ENCODE measurements at places on chromosomes 12 and 14. TPM values are rescaled to one million over a fixed set of nuclear protein-coding genes. Genes with fewer than 3 reads are reported as not detected.

DNA sequence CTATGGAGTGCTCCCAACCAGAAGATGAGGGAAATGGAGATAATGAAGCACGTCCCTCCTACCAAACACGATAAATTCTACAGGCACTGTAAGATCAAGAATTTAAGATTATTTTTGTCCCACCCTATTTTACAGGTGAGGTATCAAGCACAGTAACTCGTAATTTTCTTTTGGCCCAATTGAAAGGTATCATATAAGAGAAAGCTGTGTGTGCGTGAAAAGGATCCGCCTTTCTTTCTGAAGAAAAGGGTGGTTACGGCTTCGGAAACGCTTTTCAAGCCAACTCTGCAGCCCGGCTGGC lies 733 bp upstream of the KLHDC2 start:
- peaks cover 33% of the 10 kb centered on the region for H3K4me1 ChIP-seq
- H3K27me3 ChIP-seq = no peaks in the 10 kb centered on the region
- peak overlapping the region; percentile 84 for H3K27ac ChIP-seq

DNA sequence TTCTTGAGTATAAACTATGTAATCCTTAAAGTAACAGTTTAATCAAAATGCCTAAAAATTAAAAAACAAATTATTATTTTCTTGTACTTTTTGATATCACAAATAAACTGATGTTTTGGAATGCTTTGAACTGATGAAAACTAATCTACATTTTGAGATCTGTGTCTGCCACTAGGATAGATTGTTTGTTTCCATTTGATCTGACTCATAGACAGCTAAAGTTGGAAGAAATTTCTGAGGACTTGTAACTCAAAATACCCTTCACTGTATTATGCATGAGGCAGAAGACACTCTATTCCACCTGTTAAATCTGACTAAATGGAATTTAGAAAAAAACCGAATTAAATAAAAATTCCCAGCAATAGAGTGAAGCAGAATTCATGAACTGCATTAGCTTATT lies 1400.0 kb upstream of the FLRT2 start:
- H3K27me3 ChIP-seq = no peaks in the 10 kb centered on the region
- no peaks in the 10 kb centered on the region for H3K36me3 ChIP-seq
- H3K4me3 ChIP-seq = no peak overlapping the region
- H3K27ac ChIP-seq = no peak overlapping the region
- DNase-seq = no peak

DNA sequence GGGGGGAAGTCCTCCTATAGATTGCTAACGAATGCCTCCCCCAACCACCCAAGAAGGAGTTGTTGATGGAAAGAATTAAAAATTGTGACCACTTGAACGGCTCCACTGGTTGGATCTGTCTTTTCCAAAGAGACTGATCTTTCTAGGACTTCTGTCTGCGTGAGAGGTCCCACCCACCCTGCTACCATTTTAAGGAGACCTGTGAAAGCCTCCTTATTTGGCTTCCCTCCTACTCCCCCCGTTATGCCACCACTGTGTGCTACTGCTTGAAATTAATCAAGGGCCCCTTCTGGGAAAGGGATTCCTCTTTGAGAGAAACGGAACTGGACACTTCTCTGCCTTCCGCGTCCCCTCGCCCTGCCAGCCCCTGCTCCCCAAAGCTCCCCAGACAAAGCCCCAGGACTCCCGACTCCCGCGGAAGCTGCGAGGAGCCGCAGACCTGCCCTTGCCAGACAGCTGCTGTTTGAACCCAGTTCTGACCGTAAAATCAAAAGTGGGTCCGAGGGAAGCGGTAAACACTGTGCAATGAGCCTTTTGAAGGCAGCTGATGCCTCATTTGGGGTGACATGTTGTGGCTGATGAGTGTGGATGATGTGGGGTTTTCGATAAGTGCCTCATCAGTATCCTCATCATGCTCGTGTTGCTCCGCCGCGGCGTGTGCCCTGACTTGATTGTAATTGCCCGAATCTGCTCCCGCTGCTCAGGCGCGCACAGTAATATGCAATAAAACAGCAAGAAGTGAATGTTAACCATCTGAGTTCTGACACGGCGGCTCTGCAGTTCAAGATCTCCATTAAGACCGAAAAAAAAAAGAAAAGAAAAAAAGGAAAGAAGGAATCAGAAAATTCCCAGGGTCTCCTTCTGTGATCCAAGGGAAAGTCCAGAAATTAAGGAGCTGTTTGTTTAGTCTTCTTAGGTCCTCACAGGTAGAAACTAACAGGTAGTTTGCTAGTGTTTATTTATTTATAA lies 48.2 kb downstream of the MBIP start:
- no peaks in the 10 kb centered on the region for H3K4me1 ChIP-seq
- no peak for DNase-seq
- no peaks in the 10 kb centered on the region for H3K36me3 ChIP-seq
- peaks cover 86% of the 10 kb centered on the region for H3K27me3 ChIP-seq
- H3K27ac ChIP-seq = no peak overlapping the region
- H3K4me3 ChIP-seq = no peak overlapping the region

- H3K4me1 ChIP-seq = peaks cover 10% of the 10 kb centered on the region
- peak; percentile 41 for DNase-seq
- peaks cover 3% of the 10 kb centered on the region for H3K27me3 ChIP-seq
- H3K4me3 ChIP-seq = no peak overlapping the region
- H3K27ac ChIP-seq = no peak overlapping the region
- no peaks in the 10 kb centered on the region for H3K36me3 ChIP-seq
These were observed 36.9 kb upstream of the DCN start for GRCh38 chr12:91219511-91219910.

DNA sequence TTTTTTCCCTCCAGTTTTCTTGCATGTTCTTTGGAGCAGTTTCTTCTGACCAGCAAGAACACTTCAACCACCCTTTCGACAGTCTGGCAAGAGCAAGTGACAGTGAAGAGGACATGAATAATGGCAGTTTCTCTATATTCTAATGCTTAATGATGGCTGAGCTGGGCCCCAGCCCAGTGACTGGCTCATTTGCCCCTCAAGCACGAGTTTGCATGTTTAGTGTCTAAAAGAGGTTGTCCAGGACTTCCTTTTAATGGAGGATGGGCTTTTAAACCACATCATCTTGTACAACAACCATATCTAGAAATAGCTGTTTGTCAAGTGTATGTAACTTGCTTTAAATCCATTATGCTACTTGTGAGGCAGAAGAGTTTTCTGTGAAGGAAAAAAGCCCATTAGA lies 28.4 kb downstream of the RAD9B start:
- peaks cover 16% of the 10 kb centered on the region for H3K36me3 ChIP-seq
- no peak overlapping the region for H3K4me3 ChIP-seq
- DNase-seq = no peak
- H3K27me3 ChIP-seq = no peaks in the 10 kb centered on the region

GRCh38 chr12:91161009-91161408 lies 21.6 kb downstream of the DCN start:
- no peaks in the 10 kb centered on the region for H3K36me3 ChIP-seq
- no peak overlapping the region for H3K27ac ChIP-seq
- no peak overlapping the region for H3K4me3 ChIP-seq
- DNase-seq = no peak
- no peaks in the 10 kb centered on the region for H3K27me3 ChIP-seq

DNA sequence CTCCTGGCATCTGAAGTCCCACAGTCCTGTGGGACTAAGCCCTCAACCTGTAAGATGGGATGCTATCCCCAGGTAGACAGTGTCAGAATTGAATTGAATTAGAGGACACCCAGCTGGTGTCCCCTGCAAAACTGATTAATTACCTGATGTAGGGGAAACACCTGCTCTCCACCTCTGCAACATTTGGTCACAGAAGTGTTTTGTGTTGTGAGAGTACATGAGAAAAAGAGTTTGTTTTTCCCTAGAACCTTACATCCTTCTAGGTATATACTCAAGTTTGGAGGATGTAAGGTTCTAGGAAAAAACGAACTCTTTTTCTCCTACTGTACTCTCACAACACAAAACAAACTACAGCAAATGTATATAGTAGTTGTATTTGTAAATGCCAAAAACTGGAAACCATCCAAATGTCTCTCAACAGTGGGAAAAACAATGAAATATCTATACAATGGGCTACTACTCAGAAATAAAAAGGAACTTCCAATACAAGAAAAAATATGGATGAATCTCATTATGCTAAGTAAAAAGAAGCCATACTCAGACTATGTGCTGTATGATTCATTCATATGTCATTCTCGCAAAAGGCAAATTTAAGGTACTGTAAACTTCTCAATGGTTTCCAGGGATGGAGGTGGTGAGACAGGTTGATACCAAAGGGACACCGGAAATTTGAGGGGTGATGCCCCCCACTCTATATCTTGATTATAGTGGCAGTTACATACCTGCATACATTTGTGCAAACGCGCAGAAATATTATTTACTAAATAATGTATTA lies 160.7 kb downstream of the MED13L start:
- no peaks in the 10 kb centered on the region for H3K27me3 ChIP-seq
- H3K36me3 ChIP-seq = no peaks in the 10 kb centered on the region
- peak; percentile 80 for DNase-seq

DNA sequence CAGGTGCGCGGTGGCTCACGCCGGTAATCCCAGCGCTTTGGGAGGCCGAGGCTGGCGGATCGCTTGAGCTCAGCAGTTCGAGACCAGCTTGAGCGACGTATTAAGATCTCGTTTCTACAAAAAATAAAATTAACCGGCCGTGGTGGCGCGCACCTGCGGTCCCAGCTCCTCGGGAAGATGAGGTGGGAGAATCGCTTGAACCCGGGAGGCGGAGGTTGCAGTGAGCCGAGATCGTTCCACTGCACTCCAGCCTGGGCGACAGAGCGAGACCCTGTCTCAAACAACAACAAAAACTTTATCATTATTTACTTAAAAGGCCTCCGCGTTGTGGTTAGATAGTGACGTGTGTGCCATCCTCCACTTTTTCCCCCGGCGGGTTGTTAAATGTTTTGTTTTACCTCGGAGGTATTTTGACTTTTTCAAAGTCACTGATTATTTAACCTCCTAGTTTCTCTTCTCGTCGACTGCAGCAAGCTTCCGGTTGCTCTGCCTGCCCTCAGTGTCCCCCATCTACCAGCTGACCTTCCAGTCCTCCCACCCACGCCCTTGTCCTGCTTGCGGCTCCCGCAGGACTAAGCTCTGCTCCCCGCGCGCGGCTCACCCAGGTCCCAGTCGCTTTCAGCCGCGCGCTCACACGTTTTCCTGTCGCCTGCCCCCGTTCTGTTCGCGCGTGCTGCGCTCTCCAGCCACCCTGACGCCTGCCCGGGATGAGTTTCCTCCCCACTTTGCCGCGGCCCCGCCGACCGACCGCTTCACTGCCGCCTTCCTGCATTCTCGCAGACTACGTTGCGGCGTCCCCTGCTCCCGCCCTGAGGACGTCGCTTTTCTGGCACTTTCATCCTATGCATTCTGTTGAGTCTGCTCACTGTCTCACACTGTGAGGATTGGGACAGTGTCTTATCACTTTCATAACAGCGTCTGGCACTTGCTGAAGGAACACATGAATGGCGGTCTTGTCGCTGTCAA lies 1.2 kb upstream of the SCAF11 start:
- peak overlapping the region; percentile 95 for H3K27ac ChIP-seq
- H3K4me1 ChIP-seq = peaks cover 21% of the 10 kb centered on the region
- H3K27me3 ChIP-seq = no peaks in the 10 kb centered on the region
- peak overlapping the region; percentile 78 for H3K4me3 ChIP-seq
- peak; percentile 72 for DNase-seq

DNA sequence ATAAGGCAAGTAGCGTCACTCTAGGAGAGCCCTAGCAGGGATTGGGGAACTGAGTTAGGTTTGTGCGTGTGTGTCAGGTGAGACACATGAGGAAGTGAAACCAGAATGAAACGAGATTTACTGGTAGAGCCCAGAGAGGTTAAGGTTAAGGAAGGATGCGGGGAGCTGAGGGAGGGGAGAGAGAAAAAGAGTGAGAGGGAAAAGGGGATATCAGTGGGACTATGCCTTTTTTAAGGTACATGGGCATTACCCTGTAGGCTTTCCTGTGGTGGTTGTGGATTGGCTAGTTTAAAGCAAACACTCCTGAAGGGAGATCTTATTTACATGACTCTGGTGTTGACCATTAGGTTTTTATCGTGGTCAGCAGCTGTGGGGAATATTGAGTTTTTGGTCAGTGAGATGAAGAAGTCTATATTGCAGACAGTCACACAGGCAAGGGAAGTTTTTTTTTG lies 13.9 kb downstream of the ZDHHC17 start:
- no peak overlapping the region for H3K27ac ChIP-seq
- no peaks in the 10 kb centered on the region for H3K27me3 ChIP-seq
- H3K36me3 ChIP-seq = no peaks in the 10 kb centered on the region
- DNase-seq = no peak

DNA sequence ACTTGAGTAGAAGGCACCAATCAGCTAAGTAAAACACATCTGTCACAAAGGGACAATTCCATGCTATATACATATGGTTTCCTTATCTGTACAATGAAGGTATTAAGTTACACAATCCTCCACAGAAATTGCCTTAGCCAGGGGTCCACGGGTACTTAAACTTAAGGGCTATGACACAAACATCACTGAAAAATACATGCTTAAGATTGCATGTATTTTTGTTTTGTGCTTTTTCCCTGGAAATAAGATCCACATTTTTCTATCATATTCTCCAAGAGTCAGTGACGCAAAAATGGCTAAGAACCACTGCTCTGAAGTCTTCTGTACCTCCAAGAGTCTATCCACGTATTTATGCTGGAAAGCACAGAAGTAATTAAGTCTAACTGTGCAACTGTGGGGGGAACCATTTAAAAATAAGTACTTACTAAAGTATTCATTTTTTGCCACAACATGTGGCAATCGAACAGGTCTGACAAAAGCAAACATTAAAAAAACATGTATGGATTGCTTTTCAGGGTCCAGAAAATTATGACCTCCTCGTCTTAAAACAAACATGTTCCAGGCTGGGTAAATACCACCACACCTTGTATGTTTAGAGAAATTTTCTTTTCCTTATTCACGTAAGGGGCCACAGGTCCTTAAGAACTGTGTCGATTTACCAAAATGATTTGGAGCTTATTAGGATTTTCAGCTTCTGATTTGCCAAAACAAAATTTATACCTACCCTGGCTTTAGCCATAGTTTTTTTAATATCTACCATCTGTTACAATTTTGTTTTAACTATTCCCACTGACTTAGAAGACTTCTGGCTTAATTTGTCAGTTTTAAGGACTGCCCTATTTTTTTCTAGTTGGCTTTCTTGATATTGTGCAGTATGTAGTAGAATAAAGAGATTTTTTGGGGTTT lies 2.8 kb downstream of the SLC38A2 start:
- peaks cover 69% of the 10 kb centered on the region for H3K4me1 ChIP-seq
- H3K27ac ChIP-seq = peak overlapping the region; percentile 80
- no peak for DNase-seq

GRCh38 chr14:57749267-57749666 lies 116.6 kb downstream of the SLC35F4 start:
- DNase-seq = peak; percentile 96
- H3K36me3 ChIP-seq = no peaks in the 10 kb centered on the region
- peaks cover 26% of the 10 kb centered on the region for H3K4me1 ChIP-seq
- no peak overlapping the region for H3K4me3 ChIP-seq
- H3K27me3 ChIP-seq = peaks cover 5% of the 10 kb centered on the region

KERA gene
- total RNA-seq = not detected

BDKRB1 gene
- total RNA-seq = 0.69 TPM

RFX4 gene
- not detected for total RNA-seq

SERPINA12 gene
- not detected for total RNA-seq

PWP1 gene
- total RNA-seq = 85.8 TPM

Data from PC-3 (cell line).